ENCODE measurements at places on chromosomes 12 and 14.
A peak's percentile ranks its signal among the peaks of the same experiment; 100 is the strongest.

- H3K4me1 ChIP-seq = no peaks in the 10 kb centered on the region
- H3K27me3 ChIP-seq = peaks cover 15% of the 10 kb centered on the region
- peak; percentile 49 for DNase-seq
These were observed at the start of gene GPR132 for GRCh38 chr14:105065280-105066228. Gene GPR132 (minus strand): TSS chr14:105065430. CDS start chr14:105055420, 10,010 bp downstream.

GRCh38 chr14:30796707-30797106, 77.7 kb upstream of the COCH start:
- H3K4me3 ChIP-seq = no peak overlapping the region
- H3K36me3 ChIP-seq = no peaks in the 10 kb centered on the region
- H3K27me3 ChIP-seq = no peaks in the 10 kb centered on the region
- DNase-seq = no peak

- no peaks in the 10 kb centered on the region for H3K4me1 ChIP-seq
- H3K27ac ChIP-seq = no peak overlapping the region
- no peaks in the 10 kb centered on the region for H3K36me3 ChIP-seq
These were observed 47.4 kb downstream of the SAMD4A start for GRCh38 chr14:54614296-54614695.

GRCh38 chr12:123908884-123909725, 63.5 kb downstream of the CCDC92 start:
- H3K27ac ChIP-seq = no peak overlapping the region
- DNase-seq = no peak
- H3K36me3 ChIP-seq = no peaks in the 10 kb centered on the region
- no peak overlapping the region for H3K4me3 ChIP-seq

DNA sequence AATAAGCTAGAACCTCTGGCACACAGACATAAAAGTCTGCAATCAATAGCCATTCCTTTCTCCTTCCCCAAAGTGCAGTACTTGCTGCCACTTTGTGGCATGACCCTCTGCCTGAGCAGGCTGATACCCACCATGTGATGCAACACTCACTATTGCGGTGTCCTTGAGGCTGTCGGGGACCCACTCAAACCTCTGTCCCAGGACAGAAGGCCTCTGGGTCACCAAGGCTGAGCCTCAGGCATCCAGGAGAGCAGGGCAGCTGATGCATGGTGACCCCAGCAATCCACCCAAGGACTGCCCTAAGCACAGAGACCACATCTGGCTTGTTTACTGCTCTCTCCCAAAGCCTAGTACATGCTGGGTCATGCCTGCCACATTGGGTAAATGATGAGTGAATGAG, 114.2 kb downstream of the DPF3 start:
- H3K27me3 ChIP-seq = no peaks in the 10 kb centered on the region
- H3K27ac ChIP-seq = no peak overlapping the region
- no peaks in the 10 kb centered on the region for H3K4me1 ChIP-seq
- DNase-seq = no peak

GRCh38 chr14:37018571-37019240, 153.7 kb downstream of the SLC25A21 start:
- H3K36me3 ChIP-seq = no peaks in the 10 kb centered on the region
- H3K27ac ChIP-seq = no peak overlapping the region
- H3K4me3 ChIP-seq = no peak overlapping the region
- no peaks in the 10 kb centered on the region for H3K4me1 ChIP-seq

DNA sequence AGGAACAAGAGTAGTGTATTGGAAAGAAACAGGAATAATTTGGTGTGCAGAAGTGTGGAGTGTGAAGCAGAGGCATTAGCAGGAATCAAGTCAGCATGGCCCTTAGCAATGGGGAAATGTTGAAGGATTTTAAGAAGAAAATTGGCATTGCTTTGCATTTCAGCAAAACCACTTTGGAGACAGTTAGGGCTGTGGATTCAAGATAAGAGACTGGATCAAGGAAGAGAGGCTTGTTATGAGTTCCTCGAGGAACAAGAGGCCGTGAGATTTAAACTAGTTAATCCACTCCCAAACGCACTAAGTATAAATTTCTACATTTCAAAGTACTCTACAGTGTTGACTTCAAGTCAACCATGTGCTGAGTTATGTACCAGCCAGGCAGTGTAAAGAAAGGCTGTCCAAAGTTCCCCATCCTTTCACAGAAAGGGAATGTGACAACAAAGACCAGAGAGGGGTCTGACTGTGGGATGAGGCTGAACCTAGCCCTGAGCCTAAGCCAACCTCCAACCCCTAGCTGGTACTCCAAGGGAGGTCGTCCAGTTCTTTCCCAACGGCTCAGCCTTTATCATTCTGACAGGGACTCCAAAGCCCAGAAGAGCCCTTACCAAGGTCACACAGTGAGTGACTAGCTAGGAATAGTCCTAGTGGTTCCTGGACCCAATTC, 91.2 kb upstream of the BMP4 start:
- H3K36me3 ChIP-seq = no peaks in the 10 kb centered on the region
- DNase-seq = no peak
- no peak overlapping the region for H3K4me3 ChIP-seq
- H3K4me1 ChIP-seq = no peaks in the 10 kb centered on the region

DNA sequence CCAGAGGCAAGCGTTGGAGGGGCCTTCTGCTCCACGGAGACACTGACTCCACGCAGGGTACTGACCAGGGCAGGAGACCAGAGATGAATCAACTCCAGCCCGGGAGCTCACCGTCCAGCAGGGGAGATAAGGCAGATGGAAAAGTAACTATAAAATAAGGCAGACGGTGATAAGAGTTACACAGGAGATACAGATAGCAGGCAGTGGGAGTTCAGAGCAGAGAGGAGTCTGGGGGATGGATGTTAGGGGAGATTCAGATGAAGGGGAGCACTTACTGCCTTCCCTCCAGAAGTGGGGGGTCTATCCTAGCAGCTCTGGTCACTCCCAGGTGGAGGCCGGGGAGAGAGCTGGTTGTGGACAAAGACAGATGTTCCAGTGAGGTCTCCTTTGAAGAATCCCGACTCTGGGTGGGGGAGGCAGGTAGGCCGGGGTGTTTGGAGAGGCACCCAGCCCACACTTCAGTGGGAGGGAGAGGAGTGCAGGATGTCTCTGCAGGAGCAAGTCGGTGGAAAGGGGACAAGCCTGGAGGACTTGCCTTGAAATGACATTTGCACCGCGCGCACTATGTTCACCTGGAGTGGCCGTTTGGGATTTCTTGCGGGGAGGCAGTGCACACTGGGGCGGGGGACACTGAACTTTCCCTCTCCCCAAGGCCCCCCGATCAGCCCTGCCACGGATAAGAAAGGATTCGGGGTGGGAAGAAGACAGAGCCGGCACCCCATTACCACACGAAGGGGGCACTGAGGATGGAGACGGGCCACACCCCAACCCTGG, 1.2 kb downstream of the PITPNM2 start:
- no peaks in the 10 kb centered on the region for H3K4me1 ChIP-seq
- no peaks in the 10 kb centered on the region for H3K36me3 ChIP-seq
- no peak for DNase-seq
- H3K27me3 ChIP-seq = no peaks in the 10 kb centered on the region
- peak overlapping the region; percentile 60 for H3K4me3 ChIP-seq

DNA sequence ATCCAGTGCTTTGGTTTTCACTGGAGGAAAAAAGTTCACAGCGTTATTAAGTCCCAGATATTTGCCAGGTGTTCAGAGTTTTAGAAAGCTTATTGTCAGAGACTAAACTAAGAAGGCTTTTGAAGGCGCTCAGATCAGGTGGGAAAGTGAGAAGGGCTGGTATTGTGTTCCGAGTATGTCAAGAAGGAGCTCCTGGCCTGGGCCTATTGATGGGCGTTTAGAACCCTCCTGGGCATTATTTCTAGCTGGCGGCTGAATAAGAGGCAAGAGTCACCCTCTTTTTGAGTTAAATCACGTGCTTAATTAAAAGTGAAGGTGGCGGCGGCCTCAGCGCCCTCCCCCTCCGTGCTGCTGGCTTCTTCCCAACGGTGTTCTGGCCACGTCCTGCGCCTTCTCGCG, 20.9 kb upstream of the GNS start:
- no peaks in the 10 kb centered on the region for H3K27me3 ChIP-seq
- peak overlapping the region; percentile 64 for H3K4me3 ChIP-seq
- DNase-seq = no peak
- H3K36me3 ChIP-seq = no peaks in the 10 kb centered on the region

DNA sequence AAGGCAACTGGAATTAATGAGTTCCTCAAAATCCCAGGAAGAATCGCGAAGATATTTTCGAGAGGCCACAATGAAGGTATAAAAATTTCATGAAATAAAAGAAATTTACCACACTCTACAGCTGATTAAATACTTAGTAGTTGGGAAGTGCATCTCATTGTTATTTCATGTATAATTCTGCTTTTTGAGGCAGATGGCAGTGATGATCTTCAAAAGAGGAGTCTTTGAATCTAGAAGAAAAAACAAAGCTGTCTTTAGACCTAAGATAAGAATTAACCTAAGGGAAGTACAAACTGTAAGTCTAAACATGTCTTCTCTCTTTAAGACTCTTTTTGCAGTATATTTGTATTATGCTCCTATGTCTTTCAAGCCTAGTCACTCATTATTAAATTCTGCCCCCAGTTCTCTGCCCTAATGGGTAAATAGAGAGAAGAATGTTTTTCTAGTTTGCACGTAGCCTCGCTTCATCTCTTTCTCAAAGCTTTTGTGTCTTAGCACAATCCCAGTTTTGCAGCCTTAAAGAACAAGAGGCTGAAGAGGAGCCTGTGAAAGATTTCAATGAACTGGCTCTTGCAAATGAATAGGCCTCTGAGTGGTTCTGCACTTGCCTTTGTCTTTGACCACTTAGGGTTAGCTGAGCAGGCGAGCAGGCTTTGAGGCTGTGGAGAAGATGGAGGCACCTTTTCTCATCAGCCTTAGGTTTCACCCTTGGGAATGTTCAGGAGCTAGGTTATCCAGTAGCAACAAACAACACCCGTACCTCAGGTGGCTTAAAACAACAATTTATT, 32.7 kb downstream of the CFAP54 start:
- H3K27ac ChIP-seq = no peak overlapping the region
- DNase-seq = no peak
- no peak overlapping the region for H3K4me3 ChIP-seq
- no peaks in the 10 kb centered on the region for H3K4me1 ChIP-seq
- H3K27me3 ChIP-seq = no peaks in the 10 kb centered on the region
- H3K36me3 ChIP-seq = no peaks in the 10 kb centered on the region

- DNase-seq = no peak
- H3K27me3 ChIP-seq = no peaks in the 10 kb centered on the region
- H3K4me1 ChIP-seq = no peaks in the 10 kb centered on the region
- H3K36me3 ChIP-seq = no peaks in the 10 kb centered on the region
- no peak overlapping the region for H3K27ac ChIP-seq
These were observed 602.8 kb downstream of the RPS29 start for GRCh38 chr14:48983351-48983888.

DNA sequence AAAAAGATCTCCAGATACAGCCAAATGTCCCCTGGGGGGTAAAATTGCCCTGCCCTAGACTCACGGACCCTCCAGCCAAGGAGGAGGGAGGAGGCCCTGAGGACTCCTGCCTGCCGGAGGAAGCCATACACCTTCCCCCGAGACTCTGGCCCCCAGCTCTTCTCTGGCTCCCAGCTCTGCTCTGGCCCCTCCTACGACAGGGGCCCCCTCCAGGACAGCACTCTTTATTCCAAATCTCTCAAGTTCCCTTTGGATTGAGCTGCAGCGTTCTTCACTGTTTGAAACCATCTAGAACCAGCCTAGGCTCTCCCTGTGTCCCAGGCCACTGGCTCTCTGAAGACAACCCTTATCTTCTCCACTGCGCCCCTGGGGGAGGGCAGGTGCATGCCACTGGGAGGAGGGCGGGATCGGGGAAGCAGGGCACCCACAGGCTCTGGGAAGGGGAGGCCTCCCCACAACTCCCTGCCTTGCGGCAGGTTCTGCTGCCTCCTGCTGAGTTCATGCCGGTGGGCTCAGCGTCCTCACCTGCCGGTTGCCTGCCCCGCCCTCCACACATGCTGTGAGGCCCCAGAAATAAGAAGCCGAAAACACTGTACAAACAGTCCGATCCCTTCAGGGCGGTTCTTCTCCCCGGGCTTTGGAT, 112.7 kb downstream of the DICER1 start:
- H3K36me3 ChIP-seq = no peaks in the 10 kb centered on the region
- no peaks in the 10 kb centered on the region for H3K4me1 ChIP-seq
- no peak overlapping the region for H3K4me3 ChIP-seq
- H3K27me3 ChIP-seq = no peaks in the 10 kb centered on the region

DNA sequence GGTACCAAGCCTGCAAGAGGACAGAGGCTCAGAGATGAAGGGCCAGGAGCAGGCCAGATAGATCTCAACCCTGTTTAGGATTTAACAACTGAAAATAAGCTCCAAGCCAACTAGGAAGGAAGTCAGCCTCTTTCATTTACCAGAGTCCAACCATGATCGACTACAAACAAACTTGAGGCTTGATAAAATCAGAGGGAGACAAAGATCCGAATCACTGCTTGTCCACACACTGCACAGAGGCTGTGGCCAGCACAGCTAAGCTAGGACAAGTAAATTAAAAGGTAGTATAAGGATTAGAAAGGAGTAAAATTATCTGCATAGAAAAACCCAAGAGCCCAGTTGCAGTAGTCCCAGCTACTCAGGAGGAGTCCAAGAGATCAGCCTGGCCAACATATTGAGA, 40.3 kb downstream of the FAM222A start:
- no peaks in the 10 kb centered on the region for H3K27me3 ChIP-seq
- H3K4me3 ChIP-seq = no peak overlapping the region
- DNase-seq = peak; percentile 24
- H3K27ac ChIP-seq = no peak overlapping the region
- no peaks in the 10 kb centered on the region for H3K4me1 ChIP-seq

- no peak for DNase-seq
- no peaks in the 10 kb centered on the region for H3K4me1 ChIP-seq
- no peaks in the 10 kb centered on the region for H3K36me3 ChIP-seq
- H3K27me3 ChIP-seq = no peaks in the 10 kb centered on the region
- no peak overlapping the region for H3K4me3 ChIP-seq
These were observed 347.4 kb downstream of the DPF3 start for GRCh38 chr14:72546344-72547016.

DNA sequence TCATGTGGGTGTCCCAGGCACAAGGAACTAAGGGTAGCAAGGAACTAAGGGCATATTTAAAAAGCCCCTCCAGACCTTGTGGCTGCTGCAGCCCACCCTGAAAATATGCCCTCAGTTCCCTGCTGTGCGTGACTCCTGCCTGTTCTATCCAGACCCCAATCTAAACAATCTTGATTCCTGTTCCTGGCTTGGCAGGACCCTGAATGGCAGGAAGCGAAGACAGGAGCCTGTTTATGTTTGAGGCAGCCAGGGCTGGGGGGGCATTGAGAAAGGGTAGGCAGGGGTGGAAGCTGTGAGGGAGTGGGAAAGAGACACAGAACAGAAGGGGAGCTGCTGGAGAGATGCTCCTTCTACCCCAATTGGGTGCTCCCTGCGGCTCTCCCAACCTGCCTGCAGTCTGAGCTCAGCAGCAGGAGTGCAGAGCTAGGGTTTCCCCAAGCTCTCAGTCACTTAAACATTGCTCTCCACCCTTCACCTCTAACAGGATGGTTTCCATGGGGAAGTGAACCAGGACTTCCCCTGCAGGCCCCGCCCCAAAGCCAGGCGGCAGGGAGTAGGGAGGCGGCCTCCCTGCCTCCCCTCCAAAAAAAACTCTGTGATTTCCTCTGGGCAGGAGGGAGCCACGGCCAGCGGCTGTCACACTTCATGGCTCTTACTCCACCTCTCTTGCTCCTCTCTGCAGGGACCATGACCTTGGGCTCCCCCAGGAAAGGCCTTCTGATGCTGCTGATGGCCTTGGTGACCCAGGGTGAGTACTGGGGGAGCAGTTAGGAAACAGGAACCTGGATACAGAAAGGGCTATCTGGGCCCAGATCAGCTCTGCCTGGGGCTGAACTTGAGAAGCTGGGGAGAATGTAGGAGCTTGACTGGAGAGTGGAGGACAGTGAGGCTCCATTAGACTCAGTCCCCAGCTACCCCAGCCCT, 4.7 kb downstream of the ACVRL1 start:
- peaks cover 13% of the 10 kb centered on the region for H3K4me1 ChIP-seq
- no peak overlapping the region for H3K27ac ChIP-seq
- H3K27me3 ChIP-seq = no peaks in the 10 kb centered on the region
- H3K36me3 ChIP-seq = no peaks in the 10 kb centered on the region

GRCh38 chr12:19669793-19670192, 230.5 kb downstream of the AEBP2 start:
- no peak overlapping the region for H3K27ac ChIP-seq
- no peaks in the 10 kb centered on the region for H3K27me3 ChIP-seq
- H3K4me1 ChIP-seq = no peaks in the 10 kb centered on the region
